Body of pancreas (tissue), 4 donors: ENCODE measurements at places on chromosomes 7 and 10.

DNA sequence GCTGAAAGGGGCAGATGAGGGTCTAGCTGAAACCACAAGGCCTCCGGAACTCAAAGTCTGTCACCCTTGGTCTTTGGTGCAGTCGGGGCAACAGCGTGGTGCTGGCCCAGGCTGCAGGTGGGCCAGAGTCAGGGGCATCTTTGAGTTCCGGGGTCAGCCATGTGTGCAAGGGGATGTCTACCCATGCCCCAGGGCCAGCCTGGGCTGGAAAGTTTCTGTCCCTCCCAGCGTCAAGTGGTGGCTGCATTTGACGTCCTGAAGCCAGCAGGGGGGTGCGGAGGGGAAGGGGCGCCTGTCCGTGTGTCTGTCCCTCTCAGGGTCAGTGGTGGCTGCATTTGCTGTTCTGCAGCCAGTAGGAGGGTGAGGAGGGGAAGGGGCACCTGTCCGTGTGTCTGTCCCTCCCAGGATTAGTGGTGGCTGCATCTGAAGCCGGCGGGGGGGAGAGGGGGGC lies 638 bp downstream of the BRAT1 start:
- DNase-seq: no peak

- no peak for DNase-seq
Observed at GRCh38 chr7:24395512-24395911, 111.5 kb downstream of the NPY start.

DNA sequence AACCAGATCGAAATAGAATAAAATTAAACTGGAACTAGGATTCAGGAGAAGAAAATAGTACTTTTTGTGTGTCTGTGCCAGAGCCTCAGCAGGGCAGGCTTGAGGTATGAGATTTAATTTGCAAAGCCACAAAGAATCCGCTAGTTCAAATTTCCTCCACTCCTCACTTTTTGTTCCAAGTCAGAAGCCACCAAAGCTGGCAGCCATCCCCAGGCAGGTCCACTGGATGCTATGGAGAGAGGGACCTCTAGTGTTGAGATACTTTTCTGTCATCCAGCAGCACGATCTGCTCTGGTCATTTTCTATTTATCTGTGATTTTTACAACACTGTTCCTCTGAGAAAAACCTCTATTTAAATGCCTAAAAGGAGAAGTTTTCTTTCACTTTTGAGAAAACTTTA lies 147.9 kb upstream of the FRMD4A start:
- DNase-seq: peak; percentile 87

DNA sequence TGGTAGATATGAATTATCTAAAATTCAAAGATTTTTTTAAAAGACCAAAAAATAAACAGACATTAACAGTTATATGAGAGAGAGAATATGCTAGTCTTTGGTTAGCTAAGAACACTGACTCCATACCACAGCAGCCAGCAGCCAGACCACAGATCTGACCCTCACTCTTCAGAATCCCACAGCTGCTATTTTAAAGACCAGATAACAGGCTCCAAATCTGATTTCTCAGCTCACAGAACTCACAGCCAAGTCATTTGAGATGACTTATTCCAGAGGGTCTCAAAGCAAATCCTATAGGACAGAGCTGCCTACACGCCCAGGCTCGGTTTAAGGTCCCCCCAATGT lies 20.4 kb downstream of the NUDCD3 start:
- no peak for DNase-seq

DNA sequence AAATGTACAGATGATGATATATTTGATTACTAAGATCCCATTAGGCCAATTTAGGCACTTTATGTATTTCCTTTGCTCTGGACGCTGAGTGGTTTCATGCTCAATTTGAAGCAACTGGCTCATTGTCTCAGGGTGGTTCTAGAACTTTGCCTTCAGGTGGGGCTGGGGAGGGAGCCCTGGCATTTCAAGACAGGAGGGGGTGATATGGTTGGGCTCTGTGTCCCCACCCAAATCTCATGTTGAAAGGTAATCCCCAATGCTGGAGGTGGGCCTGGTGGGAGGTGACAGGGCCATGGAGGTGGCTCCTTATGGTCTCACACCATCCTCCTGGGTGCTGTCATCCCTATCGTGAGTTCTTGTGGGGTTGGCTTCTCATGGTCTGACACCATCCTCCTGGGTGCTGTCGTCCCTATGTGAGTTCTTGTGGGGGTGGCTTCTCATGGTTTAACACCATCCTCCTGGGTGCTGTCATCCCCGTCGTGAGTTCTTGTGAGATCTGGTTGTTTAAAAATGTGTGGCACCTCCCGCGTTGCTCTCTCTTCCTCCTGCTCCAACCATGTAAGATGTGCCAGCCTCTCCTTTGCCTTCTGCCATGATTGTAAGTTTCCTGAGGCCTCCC lies 151.5 kb upstream of the KLF6 start:
- no peak for DNase-seq

DNA sequence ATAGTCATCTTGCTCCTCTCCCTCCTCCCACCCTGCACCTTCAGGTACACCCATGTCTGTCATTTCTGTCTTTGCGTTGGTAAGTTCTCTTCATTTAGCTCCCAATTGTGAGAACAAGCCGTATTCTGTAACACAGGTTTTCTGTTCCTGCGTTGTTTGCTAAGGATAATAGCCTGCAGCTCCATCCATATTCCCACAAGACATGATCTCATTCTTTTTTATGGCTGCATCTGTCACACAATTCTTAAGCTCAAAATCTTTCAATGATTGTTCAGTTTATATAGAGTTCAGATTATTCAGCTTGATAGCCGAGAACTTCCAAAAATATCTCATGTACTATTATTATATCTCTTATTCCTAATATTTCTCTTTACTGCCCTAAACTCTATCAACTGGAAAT lies 16.0 kb upstream of the TMEM168 start:
- DNase-seq: no peak

GRCh38 chr10:72386916-72387586 lies 32.3 kb upstream of the DNAJB12 start:
- no peak for DNase-seq

DNA sequence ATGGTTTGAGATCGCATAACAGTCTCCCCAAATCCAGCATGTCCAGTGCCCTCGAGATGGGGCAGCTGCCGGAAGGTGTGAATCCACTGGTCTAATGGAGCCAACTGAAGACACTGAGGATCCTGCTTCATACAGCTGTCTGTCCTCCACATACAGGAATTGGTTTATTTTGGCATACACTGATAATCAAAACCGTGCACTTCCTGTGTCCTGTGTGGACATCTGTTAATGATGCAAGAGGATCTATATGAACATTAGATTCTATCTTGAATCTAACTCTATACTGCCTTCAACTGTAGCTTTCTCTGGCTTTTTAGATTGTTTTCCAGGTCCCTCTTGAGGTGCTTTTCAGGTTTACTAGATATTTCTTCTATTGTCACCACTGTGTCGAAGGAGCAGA lies 3.0 kb upstream of the JAZF1 start:
- no peak for DNase-seq

DNA sequence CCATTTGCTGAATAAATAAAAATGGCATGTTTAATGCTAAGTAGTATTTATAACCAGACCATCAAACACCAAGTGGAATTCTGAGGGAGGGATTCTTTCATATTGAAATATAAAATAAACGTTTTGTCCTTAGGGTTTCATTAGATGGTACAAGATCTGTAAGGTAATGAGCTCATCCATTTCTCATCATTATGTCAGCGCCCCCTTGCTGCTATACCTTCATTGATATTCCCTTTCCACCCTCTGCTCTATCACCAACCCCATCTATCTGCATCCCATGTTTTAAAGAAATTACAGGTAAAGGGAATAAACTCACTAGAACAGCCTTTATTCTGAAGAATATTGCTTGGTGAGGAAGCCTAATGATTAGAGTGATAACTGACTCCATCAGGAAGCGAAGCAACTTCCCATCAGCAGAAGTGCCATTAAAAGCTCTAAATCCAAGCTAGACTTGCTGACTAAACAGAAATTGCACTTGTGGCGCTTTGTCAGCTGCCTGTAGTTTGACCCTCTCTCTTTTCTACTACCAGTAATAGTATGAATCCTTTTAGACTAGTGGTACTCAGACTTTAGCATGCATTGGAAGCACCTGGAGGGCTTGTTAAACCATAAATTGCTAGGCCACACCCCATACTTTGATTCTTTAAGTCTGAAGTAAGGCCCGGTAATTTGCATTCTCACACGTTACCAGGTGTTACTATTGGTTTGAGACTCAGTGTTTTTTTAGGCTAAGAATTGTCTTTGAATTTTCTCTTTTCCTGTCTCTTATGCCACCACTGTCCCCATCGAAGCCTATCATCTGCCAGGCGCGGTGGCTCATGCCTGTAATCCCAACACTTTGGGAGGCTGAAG lies 27.5 kb downstream of the ADD3 start:
- DNase-seq: no peak

GRCh38 chr10:113988535-113988934 lies 55.1 kb upstream of the ADRB1 start:
- no peak for DNase-seq

- no peak for DNase-seq
Observed at GRCh38 chr10:17380016-17380415, 74.4 kb downstream of the ST8SIA6 start.

DNA sequence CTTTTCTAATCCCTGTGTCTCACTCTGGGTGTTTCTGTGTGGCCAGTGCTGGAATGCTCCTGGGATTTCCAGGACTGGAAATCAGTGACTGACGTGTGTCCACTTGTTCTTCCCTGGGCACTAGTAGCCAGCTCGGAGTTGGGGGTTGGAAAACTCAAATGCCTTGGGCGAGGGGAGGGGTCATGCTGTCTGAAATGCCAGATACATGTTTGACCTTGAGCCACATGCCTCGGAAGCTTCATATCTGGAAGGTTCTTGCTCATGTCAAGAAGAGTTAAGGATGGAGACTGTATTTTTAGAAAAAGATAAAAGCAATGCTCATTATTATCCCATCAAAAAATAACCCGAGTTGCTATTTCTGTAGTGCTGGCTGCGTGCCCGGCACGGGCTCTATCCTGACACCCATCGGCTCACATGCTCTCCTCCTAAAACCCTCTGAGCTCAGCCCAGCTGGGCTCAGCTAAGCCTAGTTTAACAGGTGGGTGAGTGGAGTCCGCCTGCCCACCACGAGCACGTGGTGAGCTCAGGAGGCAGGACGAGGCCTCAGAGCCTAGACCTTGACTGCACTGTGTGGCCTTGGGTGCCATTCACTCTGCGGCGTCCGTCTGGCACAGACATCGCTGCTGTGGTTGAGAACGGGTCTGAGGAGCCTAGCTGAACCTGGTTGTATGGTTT lies 6.4 kb downstream of the DPYSL4 start:
- no peak for DNase-seq

DNA sequence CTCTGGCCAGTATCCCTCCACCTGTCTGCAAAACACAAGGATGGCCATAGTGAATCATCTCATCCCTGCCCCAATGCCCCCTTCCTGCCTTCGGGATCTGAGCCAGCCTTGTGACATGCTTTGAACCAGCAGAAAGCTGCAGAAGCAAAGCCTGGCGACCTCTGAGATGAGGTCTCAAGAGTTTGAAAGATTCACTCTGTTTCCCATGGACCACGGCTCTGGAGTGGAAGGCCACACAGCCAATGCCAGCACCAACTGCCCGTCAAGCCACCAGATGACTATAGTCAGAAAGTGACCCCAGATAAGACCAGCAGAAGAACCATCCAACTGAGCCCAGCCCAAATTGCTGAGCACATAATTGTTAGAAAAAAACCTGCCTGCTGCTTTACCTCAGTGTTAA lies 193.9 kb upstream of the PPP2R2D start:
- no peak for DNase-seq

GRCh38 chr10:26251925-26252324 lies 35.4 kb downstream of the GAD2 start:
- DNase-seq: no peak

DNA sequence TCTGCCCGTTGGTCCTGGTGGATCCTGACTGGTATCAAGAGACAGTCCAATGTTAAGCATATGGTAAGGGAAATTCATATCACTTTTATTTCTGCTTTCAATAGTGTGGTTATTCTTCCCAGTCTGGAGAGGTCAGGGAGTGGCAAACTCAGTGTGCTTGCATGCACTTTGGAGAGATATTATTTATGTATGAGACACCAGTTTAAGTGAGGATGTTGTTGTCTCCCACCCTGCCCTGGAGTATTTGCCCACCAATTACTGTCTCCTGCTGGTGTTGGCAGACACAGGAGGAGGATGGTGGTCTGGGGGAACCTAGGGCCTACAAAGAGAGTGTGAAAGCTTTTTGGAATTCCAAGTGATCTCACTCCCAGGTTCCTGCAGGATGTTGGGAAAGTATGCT lies 59.7 kb downstream of the OR13A1 start:
- no peak for DNase-seq

DNA sequence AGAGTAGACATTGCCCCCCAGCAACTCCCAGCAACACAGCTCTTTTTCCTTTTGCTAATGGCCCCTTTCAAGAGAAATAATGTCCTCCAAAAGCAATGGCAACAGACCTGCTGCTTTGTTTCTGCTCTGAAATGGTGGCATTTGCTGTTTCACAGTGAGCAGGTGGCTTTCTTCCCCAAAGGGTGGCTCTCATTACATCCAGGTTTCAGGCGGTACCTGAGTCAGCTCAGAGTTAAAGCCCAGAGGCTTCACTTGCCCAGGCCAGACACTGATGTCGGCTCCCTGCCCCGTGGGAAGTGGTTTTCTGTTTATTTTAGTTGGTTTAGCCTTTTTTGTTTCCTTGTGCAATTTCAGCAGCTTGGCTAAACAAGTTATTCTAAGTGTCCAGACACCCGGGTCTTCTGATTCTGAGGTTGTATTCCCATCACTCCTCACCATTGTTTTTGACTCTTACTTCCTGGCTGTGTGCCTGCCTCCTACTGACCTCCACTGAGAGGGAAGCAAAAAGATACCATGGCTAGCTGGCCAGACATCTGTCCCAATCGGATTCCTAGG lies 7.8 kb upstream of the ATOH7 start:
- no peak for DNase-seq

DNA sequence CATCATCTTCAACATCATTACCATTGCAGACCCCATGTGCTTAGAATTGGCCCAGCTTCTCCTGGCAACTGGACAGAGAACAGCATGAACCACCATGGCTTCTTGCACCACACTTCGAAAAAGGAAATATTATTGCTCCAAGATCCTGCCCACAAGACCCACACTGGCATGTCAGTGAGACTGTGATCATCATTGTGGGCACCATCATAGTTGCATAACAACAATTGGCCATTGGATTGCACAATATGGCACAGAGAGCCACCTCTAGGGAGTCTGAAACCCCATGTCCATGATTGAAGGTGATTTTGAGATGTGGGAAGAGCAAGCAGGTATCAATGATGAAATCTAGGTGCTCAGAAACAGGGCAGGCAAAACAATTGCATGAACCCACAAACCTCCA lies 918.9 kb downstream of the GRID1 start:
- DNase-seq: no peak

GRCh38 chr7:75905785-75906604 lies 9.0 kb upstream of the POR start:
- DNase-seq: peak; percentile 48
